ENCODE measurements at places on chromosomes 4 and X.

GRCh38 chr4:165610679-165611437, 232.1 kb downstream of the CPE start:
- DNase-seq = no peak

DNA sequence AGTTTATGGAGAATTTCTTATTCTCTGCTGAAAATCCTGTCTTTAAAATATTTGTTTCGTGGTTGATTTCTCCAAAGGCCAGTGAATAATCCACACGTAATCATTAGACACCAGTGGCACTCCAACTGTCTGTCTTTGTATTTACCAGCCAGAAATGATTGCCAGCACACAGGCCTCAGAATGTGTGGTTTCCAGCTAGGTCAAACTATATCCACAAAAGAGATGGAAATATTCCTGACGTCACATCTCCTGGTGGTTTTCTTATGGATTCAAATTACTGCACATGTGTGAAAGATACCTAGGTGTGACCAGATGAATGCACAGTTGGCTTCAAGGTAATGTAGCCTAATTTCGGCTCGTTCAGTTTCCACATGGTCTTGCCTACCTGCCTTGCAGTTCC, 27.2 kb upstream of the TENM3 start:
- DNase-seq = no peak

- DNase-seq = no peak
These were observed 4.8 kb downstream of the ANXA10 start for GRCh38 chr4:168097161-168097560.

DNA sequence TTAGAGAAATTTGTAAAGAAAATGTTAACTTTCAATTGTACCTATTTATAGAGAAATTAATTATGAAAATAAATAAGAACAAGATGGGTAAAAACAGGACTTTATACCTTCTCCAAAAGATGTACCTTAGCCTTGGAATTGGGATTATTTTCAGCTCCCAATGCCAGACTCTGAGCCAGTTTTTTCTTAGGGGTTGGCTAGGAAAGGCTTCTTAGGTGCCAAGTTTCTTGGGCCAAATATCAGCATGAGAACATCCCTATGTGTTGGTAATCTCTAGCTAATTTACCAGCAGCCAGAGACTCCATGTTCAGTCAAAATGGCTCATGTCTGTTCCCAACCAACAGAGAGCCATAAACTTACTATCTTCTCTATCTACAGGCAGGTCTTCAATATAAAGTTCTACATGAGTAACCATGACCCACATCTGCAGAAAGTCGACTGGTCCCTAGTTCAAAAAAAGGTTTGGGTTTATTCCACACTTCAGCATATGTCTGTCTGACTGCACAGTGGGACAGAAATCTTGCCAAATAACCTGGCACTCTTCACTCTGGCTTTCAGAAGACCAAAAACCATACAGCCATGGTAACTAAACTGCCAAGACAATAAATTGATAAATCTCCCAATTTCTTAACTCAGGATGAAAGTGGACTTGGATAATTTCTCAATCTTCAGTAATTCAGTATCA, 380.5 kb upstream of the RASGEF1B start:
- DNase-seq = no peak

DNA sequence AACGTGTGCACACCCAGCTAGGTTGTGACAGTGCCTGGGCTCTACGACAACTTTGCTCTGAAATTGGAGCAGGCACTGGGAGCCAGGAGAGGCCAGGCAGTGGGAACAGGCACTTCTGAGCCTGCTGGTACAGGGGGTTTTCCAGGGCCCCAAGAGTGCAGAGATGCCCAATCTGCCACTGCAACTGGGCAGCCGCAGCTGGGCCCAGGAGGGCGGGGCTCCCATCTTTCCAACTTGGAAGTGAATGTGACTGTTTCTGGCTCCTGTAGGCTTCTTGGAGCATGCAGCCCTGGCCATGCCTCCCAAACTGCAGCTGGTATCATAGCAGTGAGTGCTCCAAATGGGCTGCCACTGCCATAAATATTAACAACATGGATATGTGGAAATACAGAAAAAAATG, 465.1 kb upstream of the PABPC4L start:
- no peak for DNase-seq

GRCh38 chrX:110402091-110402849, 43.6 kb downstream of the RTL9 start:
- DNase-seq = no peak

DNA sequence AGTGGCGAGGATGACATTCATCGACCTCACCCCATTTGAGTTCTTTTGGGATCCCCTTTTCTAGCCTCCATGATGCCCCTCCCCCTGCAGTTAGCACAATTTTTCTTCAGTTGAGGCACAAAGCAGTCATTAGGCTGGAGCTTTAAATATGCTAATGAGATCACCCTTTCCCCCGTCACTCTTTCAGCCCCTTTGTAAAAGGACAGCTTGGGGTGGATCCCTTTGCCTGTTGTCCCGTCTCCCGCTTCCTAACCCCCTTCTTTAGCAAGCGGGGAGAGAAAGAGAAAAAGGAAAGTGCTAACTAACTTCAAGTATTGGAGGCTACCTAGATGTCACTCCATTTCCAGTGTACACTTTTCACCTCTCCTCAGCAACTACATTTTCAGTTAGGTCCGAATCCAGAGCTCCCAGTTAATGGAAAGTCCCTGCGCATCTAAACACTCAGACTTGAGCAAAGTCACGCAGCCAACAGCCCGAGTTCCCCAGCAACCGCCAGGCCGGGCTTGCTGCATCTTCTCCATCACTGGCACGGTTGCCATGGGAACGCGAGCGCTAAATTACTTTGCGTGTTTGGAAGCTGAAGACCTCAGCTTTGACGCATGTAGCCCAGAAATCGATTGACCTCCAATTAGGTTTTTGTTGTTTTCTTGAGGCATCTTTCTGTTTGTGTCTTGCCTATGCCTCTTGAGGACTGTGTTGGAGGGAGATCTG, 76.8 kb downstream of the RTL5 start:
- DNase-seq = no peak

GRCh38 chr4:7947927-7948326, 8.3 kb upstream of the AFAP1 start:
- no peak for DNase-seq

GRCh38 chr4:147834480-147834879, 102.6 kb downstream of the ARHGAP10 start:
- DNase-seq = no peak

DNA sequence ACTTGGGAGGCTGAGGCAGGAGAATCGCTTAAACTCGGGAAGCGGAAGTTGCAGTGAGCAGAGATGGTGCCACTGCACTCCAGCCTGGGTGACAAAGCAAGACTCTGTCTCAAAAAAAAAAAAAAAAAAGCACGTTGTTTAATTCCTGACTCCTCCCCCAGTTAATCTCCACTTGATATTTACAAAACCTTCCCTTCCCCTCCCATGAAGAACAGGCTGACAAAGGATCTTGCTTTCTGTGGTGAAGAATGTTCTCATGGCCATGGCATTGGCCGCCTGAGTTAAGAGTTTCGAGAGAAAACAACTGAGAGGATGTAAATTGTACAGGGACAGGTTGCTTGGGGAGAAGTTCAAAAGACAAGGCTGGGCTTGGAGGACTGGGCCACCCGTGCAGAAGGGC, 168.2 kb upstream of the BCOR start:
- peak; percentile 30 for DNase-seq

DNA sequence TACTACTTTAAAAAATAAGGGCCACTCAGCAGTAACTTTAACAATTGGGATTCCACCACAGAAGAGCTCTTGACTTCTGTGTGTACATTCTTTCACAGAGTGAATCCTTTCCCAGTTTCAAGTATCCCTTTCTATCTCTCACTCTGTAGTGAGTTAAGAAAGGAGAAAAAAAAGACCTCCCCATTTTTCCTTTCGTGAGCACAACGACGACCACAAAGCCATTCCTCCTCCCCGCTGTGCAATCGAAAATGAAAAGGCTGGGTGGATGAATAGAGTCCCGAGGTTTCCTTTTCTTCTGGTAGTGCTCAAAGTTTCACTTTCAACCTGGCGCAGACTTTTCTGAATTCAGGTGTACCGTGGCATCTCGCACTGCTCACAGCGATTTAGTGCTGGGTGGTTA, 58.0 kb downstream of the TAB3 start:
- DNase-seq = no peak

- no peak for DNase-seq
These were observed 145.6 kb downstream of the ARX start for GRCh38 chrX:24870143-24870542.

GRCh38 chrX:153924149-153924861, 1.8 kb downstream of the ARHGAP4 start:
- no peak for DNase-seq

- no peak for DNase-seq
These were observed 355.9 kb upstream of the PITX2 start for GRCh38 chr4:110978761-110979160.

DNA sequence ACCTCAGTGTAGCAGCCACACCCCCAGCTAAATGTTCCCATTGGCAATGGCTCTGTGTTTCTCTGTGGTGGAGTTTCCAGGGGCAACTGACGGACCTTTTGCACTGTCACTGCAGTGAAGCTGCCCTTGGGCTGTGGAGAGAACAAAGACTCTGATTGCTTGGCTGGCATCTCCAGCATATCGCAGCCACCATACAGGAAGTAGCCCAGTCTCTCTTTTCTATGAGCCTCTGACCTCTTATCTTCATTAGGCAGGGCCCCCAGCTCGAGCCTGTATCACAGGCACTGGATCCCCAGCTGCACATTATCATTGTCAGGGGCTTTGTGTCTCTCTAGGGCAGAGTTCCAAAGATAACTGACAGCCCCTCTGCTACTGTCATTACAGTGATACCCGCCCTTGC, 483.5 kb downstream of the ARAP2 start:
- peak; percentile 90 for DNase-seq

DNA sequence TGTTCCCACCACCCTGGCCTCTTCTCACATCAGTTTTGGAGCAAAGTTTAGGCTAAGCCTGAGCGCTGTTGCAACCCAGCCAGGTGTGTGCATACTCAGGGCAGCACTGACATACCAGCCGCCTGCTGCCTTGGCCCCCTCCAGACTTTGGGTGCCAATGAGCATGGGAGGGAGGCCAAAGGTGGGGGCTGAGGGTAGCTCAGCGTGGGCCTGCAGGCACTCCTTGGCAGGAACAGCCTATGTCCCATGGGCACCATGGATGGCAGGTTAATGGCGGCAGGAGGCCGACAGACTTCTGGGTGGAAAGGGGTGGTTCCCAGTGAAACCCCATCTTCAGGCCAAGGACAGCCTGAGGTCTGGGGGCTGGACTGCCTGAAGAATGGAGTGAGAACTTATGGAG, 462.2 kb downstream of the ADGRL3 start:
- no peak for DNase-seq

- no peak for DNase-seq
These were observed 124.4 kb downstream of the TMA16 start for GRCh38 chr4:163618845-163619244.

GRCh38 chr4:52408032-52408431, 251.1 kb downstream of the USP46 start:
- no peak for DNase-seq

- no peak for DNase-seq
These were observed 126.5 kb downstream of the UGT8 start for GRCh38 chr4:114725066-114725465.

DNA sequence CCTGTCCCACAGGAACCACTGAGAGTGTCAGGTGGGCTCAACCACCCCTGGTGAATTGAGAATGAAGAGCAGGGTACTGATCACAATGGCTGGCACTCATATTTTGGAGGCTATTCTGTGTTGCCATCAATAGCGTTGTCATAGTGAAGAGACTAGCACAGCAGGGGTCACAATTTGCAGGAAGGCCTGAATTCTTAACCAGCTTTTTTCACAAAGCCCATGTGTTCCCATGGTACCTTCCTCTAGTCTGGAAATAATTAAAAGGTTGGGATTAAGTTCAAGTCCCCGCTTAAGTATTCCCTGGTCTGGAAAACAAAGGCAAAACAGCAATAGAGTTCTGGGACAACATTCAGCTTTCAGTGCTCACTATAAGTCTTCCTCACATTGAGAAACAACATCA, 1051.7 kb downstream of the C4orf33 start:
- DNase-seq = no peak

DNA sequence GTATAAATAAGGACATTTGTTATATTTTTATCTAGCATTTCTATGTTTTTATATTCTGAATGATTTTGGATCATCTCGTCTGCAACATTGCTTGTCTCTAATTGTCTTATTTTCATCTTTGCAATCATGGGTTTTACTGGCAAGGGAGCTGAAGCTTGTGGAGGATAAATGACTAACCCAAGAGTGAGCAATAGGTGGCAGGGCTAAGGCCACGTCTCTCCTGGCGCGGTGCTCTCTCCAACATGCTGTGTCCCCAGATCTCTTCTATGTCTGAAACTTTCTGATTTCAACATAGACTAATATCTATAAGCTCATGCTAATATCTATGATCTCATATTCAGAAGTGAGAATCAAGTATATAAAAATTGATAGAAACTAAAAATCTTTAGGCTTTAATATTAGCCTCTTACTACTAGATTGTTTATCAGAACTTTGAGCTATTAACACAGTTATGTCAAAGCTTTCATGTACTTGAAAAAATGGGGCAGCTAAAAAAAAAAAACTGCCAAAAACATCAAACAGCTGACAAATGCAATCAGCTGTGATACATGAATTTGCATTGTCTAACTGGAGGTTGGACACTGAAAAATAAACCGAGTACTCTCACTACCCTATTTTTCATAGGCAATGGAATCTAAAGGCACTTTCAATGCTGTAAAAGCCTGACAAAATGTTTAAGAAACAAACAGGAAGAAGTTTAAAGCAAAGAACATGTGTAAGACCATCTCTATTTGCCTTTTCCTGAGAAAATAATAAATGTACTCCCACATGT, 169.2 kb downstream of the TMA16 start:
- DNase-seq = no peak

DNA sequence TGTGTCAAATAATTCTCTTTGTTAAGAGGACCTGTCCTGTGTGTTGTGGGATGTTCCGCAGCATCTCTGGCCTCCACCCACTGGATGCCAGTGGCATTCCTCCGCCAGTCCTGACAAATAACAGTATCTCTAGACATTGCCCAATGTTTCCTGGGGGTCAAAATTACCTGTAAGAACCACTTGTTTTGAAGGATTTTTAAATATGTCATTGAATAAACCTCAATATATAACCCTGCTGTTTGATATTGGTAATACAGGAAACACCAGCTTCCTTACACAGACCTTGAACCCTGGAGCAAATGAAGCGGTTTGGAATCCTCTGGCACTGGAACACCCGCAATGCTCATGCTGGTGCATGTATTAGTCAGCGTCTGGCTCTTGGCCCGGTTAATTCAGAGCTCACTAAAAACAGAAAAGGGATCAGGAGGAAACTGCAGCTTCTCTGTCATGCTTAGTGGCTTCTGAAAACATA, 101.3 kb downstream of the TBL1X start:
- no peak for DNase-seq

GRCh38 chrX:16739574-16739973, 20.2 kb downstream of the SYAP1 start:
- no peak for DNase-seq

GRCh38 chr4:165709973-165710526, 163.0 kb upstream of the TLL1 start:
- no peak for DNase-seq

DNA sequence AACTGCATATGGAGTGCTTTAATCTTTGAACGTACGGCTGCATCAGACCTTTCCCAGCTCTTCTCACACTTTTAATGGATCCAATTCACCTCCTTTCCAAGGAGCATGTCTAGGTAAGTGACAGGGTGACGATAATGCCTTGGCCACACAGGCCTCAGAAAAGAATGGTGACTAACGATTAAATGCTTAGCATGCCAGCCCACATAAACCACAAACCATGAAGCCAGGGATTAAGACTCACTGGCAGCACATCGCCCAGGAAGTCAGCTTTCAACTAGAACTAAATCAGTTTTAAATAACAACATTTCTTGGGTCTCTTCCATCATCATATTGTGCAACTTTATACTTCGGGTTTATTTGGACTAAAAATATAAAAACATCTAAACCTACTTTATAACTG, 28.7 kb downstream of the INPP4B start:
- no peak for DNase-seq

- no peak for DNase-seq
These were observed 62.4 kb downstream of the NPFFR2 start for GRCh38 chr4:72094059-72094797.

Data from CMK (cell line).